SK-N-SH (cell line): ENCODE measurements at places on chromosomes 12 and 14.
A peak's percentile ranks its signal among the peaks of the same experiment; 100 is the strongest.

- no peak for DNase-seq
Observed at GRCh38 chr12:12540261-12541013, 22.2 kb downstream of the DUSP16 start.

DNA sequence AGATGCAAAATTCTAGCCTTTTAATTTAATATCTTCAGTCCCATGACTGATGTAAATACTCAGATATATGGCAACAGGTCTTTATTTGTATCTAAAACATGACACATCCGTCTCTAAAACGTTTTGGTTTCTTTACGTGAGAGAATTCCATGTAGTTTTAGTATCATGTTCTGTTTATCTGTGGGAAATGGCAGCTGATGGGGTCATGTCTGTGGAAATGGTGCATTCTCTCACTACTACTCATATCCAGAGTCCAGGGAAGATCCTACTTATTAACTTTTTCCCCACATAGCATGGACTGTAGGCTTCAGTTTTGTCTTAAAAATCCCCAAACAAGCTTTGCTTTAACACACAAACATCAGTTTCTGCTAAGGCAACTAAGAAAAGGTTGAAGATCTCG, 53.8 kb downstream of the SPTLC2 start:
- DNase-seq = no peak

DNA sequence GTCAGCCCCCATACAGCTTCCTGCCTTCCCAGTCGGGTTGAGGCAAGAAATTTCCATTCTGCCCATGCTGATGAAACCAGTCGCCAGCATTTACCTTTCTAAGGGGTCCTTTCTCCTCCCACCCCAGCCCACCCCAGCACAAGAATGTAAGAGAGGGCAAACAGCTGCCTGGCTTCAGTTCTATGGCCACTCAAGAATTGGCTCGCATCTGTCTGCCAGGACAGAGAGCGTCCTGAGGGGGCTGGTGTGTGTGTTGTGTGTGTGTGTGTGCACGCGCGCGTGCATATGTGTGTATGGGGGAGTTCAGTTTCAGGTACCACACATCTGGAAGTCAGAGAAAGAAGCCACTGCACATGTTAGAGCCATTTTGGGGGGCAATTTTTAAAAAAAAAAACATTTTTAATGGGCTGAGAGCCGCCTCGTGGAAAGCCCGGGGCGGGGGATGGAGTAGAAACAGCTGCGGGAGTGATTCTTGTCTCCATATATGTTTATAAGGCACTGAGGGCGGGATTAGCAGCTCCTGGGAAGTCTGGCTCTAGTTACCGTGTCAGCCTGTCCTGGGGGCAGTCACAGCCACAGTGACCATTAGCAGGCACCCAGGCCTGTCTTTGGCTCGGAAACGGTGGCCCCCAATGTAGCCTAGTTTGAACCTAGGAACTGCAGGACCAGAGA, at the start of gene WNT5B:
TSS of gene WNT5B (plus strand) at position 566 of the 672 bp plus-strand sequence. CDS start 2,124 bp downstream, outside the sequence.
- peak; percentile 76 for DNase-seq

DNA sequence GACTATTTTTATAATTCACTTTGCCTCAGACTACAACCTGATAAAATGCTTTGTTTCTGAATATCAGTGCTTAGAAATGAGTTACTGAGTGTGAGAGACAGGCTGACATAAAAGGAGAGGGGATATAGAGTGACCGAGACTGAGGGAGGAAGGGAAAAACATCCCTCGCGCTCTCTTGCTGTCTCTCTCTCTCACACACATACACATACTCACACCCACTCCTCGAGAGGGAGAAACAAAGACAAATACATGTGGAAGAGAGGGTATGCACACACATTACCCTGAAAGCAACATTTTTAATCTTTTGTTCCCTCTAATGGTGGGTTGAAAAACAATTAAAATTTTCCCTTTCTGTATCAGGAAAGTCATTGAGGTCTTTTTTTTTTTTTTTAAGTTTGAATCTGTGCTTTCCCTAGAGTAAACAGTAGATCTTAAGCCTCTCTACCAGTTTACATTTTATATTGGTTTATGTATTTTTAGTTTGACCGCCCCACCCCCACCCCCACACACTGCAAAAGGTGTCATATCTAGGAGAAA, 45.3 kb downstream of the FRS2 start:
- no peak for DNase-seq

GRCh38 chr12:93243689-93244513, 133.8 kb upstream of the NUDT4 start:
- DNase-seq = peak; percentile 12

GRCh38 chr12:95836630-95837239, 22.0 kb upstream of the SNRPF start:
- no peak for DNase-seq

DNA sequence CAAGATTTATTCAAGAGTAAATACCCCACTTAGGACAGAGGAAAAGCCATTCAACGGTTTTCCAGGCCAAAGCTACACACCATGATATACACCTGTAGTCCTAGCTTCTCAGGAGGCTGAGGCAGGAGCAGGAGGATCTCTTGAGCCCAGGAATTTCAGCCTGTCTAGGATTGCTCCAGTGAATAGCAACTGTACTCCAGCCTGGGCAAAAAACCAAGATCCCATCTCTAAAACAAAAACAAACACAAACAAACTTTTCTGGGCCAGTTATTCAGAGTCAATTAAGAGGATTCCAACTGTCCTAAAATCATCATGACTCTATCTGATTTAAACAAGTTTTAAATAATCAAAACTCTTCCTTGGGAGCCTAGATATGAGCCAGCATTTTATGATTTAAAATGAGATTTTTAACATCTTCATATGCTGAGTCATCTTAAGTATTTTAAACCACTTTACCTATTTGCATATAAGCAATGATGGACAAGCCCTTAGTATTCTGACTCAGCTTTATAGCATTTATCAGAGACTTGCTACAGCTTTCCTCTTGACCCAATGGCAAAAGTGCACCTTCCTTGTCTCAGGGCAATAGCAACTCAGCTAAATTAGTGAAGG, 77.1 kb downstream of the KCNMB4 start:
- no peak for DNase-seq

DNA sequence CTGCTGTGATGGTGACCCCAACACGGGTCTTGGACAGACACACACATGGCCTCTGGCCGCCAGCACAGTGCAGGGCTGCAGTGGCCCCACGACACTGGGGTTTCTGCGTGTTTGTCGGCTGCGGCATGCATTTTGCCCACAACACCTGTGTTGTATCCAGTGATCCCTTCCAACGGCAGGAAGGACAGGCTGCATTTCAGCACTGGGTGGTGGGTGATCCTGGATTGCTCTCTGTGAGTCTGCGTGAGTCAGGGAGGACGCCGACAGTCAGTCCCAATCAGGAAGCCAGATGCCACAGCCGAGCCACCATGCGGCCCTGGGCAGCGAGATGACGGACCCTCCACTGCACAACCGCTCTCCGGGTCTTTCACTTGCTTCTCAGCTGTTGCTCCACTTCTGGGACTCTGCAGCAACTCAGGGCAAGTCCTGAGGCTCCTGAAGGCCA, 20.6 kb downstream of the LRTM2 start:
- DNase-seq = no peak

GRCh38 chr14:40004871-40005500, 572.8 kb upstream of the FBXO33 start:
- no peak for DNase-seq
